MCF 10A (cell line): ENCODE measurements at places on chromosomes 4 and X. TPM values are rescaled to one million over a fixed set of nuclear protein-coding genes. Genes with fewer than 3 reads are reported as not detected.
A peak's percentile ranks its signal among the peaks of the same experiment; 100 is the strongest.

DNA sequence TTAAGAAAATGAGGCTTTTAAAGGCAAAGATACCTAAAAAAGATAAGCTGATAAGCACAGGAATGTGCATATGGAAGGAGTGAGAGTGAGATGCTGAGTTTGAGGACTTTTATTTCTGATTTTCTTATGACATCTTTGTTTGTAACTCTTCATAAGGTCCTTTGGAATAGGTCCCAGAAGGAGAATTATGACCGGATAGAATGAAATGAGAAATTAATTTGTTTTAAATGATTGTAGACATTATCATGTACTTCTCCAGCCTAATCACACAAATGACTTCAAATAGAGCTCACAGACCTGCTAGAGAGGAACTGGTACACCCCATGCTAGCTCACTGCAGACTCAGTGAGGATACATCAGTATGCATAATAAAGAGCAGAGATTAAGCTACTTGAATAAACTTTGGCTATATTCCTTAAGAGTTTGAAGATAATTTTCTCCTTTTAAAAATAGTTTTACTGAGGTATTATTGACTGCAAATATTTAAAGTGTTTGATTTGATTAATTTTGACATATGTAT, 5.6 kb downstream of the GK2 start:
- DNase-seq = no peak

DNA sequence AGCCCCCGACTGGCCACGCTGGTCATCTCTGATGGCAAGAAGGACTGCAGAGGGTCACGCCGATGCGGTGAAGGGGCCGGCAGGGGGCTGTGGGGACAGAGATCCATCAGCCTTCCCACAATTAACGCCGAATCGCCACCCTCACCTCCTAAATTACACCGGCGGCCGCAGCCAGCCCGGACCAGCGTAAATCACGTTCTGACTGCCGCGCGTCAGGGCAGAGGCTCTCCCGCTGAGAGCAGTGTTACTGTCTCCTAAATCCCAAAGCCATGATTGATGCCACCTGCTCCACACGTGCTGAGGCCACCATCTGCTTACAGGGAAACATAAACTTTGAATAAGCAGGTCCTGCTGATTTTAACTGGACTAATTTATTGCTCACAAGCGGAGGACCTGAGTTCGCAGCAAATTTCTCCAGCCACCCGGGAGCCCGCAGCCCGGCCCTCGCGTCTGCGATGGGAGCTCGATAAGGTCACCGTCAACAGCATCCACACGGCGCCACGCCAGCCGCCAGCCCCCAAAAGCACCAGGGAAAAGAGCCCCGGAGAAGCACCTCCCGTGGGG, 127.3 kb upstream of the NKX1-1 start:
- DNase-seq = no peak

DNA sequence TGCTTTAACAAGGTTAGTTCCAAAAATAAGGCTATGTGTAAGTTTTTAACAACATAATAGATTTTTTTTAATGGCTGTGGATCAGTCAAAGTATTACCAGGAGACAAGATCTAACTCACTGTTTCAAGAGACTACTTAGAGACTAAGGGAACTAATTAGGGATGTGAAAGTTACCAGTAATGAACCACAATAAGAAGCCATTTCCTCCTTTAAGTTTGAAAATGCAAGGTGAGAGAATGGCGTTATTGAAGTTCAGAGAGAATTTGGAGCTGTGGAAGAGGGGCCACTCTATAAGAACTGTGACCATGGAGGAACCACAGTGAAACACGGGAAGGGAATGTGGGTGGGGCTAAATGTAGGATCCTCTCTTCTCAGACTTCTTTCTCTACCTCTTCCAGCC, 624.2 kb downstream of the GLUD2 start:
- no peak for DNase-seq

GRCh38 chr4:140697709-140698560, 58.2 kb downstream of the TBC1D9 start:
- DNase-seq = no peak

- DNase-seq = no peak
Observed at GRCh38 chr4:122747068-122747467, 14.6 kb downstream of the BBS12 start.

- DNase-seq = no peak
Observed at GRCh38 chr4:4492161-4492847, 49.5 kb downstream of the STX18 start.

DNA sequence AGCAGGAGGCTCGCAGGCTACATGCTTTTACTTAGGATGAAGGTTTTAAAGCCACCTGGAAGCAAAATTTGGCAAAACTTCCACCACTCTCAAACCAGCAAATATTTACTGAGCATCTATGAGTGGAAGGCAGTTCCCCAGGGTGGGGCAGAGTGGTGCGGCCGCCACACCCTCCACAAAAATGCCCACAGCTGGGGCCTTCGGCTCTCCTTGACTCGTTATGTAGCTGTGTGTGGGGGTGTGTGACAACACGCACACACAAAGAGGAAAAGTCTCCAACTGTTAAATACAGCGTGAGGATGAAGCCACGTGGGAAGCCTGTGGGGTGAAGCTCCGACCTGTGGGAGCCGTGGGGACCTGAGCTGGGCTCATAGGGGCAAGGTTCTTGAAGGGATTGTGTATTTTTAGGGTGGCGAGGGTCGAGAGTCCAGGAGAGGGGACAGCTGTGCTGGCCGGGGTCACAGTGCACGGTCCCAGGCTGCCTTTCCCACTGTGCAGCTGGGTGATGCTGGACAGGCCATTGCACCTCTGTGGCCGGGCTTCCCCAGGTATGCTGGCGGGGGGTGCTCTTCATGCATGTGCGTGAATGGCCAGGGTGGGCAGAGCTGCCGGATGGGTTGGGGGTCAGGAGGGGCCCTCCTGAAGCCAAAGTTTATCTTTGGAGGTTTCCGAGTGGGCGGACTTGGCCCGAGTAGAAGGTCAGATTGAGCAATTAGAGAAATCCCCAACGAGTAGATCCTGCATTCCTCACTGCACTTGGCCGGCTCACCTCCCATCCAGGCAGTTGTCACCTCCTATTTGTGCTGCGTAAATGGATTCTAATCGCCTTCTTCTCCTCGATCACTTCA, 25.4 kb downstream of the SORCS2 start:
- peak; percentile 55 for DNase-seq

GRCh38 chrX:70087857-70088630, 25.8 kb downstream of the OTUD6A start:
- peak; percentile 33 for DNase-seq

DNA sequence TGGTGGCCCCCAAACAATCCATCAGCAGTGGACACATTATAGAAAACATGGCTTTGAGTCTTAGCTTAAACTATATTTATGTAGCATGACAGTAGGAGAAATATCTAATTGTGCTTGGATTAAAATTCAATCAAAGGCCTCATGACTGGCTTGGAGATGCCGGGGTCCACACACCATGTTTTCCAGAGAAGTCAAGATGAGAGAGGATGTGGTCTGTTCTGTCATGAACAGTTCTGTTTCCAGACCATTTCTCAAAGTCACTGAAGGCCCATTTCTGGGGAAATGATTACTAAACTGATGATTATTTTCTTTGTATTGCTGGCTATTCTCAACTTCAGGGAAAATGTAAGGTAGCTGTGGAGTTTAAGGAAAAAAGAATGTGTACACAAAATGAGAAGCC, 76.3 kb downstream of the C4orf51 start:
- no peak for DNase-seq

- DNase-seq = no peak
Observed at GRCh38 chr4:20127626-20128025, 124.1 kb upstream of the SLIT2 start.

DNA sequence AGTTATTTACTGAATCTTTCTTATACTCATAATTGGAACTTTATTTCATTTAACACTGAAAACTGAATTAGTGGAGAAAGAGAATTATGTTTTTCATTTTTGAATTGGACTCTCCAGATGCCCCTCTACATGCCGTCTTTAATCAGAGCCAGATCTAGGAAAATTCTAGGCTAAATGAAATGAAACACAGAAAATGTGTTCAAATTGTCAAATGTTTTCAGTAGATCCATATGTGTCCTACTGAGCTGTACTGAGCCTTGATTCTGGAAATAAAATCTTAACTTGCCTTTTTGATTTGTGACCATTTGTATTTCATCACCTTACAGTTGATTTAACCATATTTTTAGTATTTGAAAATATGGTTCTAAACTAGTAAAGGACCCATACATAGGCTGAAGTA, 64.0 kb upstream of the GK2 start:
- no peak for DNase-seq

GRCh38 chr4:97761445-97762114, 381.7 kb downstream of the STPG2 start:
- DNase-seq = no peak

DNA sequence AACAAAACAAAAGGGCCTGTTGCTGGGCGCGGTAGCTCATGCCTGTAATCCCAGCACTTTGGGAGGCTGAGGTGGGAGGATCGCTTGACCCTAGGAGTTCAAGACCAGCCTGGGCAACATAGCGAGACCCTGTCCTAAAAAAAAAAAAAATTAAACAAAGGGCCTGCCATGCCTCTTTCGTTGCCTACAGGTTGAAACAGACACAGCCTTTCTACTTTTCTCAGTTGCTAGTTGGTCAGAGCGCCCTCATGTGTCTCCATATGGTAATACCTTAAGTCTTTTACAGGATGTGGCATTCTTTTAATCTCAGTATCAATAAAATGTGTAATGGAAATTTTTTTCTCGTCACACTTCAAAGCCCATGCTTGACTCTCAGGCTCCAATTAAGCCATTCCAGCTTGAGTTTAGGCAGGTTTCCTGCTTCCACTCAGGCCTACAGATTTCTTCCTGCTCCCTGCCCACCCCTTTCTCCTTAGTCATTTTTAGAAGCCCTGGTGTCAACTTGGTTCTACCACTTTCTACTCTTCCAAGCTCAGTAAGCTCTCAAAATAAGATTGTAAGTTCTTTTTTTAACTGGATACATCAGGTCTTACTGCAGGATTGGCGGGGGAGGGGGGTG, 4.6 kb upstream of the SOWAHD start:
- DNase-seq = peak; percentile 48

GRCh38 chrX:120036704-120037103, 40.8 kb downstream of the RHOXF2B start:
- no peak for DNase-seq

DNA sequence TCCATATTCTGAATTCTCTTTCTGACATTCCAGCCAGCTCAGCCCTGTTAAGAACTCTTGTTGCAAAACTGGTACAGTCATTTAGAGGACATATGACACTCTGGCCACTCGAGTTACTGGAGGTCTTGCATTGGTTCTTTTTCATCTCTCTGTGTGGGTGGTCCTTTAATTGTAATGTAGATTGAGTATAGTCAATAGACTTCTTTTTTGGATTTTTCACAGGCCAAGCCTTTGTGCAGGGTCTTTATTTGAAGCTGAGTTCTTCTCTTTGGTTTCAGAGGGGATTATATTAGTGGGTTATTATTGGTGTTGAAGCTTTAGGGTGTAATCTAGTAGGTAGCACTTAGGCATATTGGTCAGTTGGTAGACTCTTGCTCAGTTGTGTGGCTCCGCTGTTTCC, 118.0 kb upstream of the GIMD1 start:
- no peak for DNase-seq

- DNase-seq = no peak
Observed at GRCh38 chr4:23577398-23577797, 312.4 kb downstream of the PPARGC1A start.

DNA sequence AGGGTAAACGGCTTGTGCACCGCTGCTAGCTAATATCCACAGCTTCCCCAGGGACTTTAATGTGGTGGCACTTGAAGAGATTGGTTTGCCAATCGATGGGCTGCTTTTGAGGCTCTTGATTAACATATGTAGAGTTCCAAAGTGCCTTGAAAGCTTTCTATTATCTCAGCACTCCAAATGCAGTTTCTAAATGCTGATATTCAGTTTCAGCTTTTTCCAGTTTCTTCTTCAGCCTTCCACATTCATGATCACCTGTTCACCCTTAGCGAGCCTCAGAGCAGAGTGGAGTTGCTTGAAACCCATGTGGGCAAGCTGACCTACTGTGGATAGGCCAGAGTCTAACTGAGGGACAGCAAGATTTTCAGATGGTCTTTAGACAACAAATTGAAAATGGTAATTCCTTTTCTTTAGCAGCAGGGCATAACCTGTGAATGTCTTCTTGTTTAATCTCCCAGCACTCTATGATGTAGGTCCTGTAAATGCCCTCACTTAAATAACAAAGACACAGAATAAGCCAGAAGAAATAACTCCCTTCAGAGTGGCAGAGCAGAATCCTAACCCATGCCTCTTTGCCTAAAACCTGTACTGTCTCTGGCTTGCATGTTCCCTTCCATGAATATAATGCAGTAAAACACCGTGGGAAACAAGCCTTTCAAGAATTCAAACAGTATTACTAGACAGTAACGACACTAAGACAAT, 99.8 kb downstream of the TSPAN5 start:
- no peak for DNase-seq

NWD2 gene
- not detected in 2 replicates for total RNA-seq

RNF4 gene
- total RNA-seq = 81.4 and 89.7 TPM in 2 replicates

AWAT2 gene
- 0.14 TPM in 1 of 2 replicates, not detected in the other for total RNA-seq

ABCG2 gene
- total RNA-seq = 0.07 and 0.12 TPM in 2 replicates

SPIN3 gene
- 22.5 and 22.7 TPM in 2 replicates for total RNA-seq

BEND2 gene
- not detected in 2 replicates for total RNA-seq

GPR34 gene
- total RNA-seq = not detected in 2 replicates

FBXW7 gene
- 35.8 and 40.2 TPM in 2 replicates for total RNA-seq

PPEF2 gene
- total RNA-seq = not detected in 2 replicates

PNMA3 gene
- not detected in 2 replicates for total RNA-seq

GPRASP2 gene
- total RNA-seq = 4.0 and 4.9 TPM in 2 replicates

ARHGAP4 gene
- total RNA-seq = 2.3 and 2.6 TPM in 2 replicates

SLC7A11 gene
- total RNA-seq = 103 and 153 TPM in 2 replicates

SPINK2 gene
- total RNA-seq = not detected in 2 replicates

TBX22 gene
- not detected in 2 replicates for total RNA-seq

CT55 gene
- not detected in 2 replicates for total RNA-seq

MAML3 gene
- total RNA-seq = 0.89 and 1.7 TPM in 2 replicates
